T-helper 22 cell (primary cell): ENCODE measurements at places on chromosomes 16 and 17.

DNA sequence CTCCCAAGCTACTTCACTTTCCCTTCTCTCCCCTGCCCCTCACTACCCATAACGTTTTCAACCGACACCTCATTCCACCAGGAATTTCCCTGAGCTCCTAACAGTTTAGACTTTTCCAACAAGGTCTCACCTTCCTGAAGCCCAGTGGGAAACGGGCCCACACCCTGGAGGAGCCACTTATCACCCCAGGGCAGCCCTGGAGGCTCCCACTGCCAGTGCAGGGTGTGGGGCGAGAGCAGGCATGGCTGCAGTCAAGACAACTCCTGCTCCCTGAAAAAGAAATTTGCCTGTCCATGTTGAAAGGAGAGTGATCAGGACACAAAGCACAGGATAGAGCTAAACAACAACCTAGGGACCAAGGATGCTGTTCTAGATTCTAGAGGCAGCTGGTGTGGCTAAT, 1.7 kb upstream of the CCNF start:
- DNase-seq, result no peak

GRCh38 chr17:46841561-46842379, 9.6 kb upstream of the WNT9B start:
- no peak for DNase-seq

- DNase-seq, result no peak
Measured at GRCh38 chr17:29874931-29875596, 55.0 kb downstream of the SSH2 start.

GRCh38 chr16:79537584-79537983, 63.0 kb downstream of the MAF start:
- no peak for DNase-seq

DNA sequence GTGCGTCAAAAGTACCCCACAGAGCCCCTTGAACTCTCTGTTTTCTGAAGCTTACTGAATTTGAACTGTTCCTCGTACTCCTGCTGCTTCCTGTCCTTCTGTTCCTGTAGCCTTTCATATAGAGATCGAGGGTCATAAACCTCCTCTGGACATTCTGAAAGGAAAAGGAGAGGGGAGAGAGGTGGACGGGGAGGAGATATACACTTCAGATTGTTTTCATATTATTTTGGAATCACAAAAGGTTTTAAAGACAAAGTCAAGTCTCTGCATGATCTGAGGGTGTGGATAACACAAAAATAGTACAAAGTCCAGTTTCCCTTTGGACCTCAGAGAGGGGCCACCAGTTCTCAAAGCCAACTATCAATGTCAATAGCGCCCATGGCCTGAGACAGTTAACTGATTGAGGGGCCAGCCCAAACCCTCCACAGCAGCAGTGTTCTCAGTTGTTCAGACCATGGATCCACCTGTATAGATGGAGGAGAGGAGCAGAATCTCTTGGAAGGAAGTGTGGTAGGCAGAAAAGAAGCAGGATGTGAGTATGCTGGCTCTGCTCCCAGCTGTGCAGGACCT, 13.0 kb downstream of the PSME3IP1 start:
- no peak for DNase-seq

GRCh38 chr16:52113533-52114183, 433.3 kb downstream of the TOX3 start:
- no peak for DNase-seq

DNA sequence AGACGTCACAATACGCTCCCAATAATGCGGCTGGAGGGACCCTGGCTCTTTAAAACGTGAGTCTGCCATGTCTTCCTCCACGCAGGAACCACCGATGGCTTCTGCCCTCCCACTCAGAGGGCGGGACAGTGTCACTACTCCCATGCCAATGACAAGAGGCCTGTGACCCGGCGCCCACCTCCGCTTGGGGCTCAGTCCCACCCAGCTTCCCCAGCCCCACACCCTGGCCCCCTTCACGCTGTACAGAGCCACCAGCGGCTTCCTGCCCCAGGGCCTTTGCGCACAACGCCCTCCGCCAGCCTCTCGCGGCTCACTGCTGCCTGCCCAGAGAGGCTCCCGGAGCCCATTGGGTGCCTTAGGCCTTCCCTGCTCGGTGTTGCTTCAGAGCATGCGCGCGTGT, 29.5 kb upstream of the ZNF469 start:
- DNase-seq, result no peak

DNA sequence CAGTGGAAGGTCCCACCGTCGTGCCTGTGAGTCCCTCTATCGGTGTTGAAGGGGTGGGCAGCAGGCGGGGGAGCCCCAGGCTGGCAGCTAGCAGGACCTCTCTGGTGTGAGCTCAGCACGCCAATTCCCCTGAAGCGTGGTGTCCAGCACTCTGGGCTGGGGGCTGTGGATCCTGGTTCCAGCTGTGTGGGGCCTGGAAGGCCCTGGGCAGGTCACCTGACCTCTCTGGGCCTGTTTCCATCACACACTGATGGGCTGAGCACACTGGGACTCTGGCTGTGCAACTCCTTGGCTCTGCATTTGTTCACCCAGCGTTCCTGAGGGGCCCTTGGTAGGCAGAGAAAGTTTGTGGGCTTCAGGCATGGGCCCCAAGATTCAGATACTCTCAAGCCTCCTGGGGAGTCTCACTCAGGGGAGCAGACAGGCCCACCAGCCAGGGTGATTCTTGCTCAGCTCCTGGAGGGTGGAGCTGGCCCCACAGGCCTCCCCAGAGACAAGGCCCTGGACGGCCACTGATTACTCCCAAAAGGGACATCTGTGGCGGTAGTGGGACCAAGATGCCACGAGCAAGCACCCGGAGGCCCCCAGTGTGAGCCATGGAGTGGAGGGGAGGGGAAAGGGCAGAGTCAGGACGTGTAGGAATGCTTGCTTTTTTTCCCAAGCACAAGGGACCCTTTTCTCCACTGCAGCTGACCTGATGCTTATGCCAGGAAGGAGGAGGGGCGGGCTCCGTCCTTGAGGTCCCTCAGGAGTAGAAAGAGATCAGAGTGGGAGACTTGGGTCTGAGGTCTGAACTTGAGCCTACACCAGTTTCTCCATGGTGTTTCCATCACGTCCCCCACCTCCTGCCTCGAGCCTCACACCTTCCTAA, 8.5 kb downstream of the SCGB1C2 start:
- no peak for DNase-seq

GRCh38 chr17:33964344-33964979, 290.6 kb upstream of the CCL2 start:
- DNase-seq, result no peak

GRCh38 chr16:75943705-75944514, 217.6 kb upstream of the CPHXL start:
- no peak for DNase-seq
